ENCODE measurements at places on chromosomes 3 and 15.

DNA sequence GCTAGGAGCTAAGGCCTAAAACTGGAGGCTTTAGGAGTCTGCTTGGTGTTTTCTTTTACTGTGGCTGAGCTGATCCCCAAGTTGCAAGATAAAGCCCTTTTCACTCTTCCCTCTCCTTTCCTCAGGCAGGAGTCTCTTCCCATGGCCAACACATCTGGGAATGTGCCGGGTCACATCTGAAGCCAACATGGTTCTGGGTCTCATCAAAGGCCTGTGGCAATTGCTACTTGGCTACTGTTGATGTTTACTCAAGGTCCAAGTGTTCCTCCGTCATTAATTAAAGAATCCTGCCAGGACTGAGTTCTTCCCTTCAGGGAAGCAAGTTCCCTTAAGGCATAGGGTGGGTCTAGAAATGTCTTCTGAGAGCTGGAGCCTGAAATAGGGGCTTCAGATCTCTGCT, 230.2 kb downstream of the GBE1 start:
- peak; percentile 61 for DNase-seq

GRCh38 chr3:23676093-23676492, 129.7 kb upstream of the UBE2E1 start:
- no peak for DNase-seq

- no peak for DNase-seq
These were observed 1539.9 kb downstream of the SI start for GRCh38 chr3:163538387-163538786.

GRCh38 chr3:37812499-37812896, 49.2 kb upstream of the CTDSPL start:
- peak; percentile 55 for DNase-seq

DNA sequence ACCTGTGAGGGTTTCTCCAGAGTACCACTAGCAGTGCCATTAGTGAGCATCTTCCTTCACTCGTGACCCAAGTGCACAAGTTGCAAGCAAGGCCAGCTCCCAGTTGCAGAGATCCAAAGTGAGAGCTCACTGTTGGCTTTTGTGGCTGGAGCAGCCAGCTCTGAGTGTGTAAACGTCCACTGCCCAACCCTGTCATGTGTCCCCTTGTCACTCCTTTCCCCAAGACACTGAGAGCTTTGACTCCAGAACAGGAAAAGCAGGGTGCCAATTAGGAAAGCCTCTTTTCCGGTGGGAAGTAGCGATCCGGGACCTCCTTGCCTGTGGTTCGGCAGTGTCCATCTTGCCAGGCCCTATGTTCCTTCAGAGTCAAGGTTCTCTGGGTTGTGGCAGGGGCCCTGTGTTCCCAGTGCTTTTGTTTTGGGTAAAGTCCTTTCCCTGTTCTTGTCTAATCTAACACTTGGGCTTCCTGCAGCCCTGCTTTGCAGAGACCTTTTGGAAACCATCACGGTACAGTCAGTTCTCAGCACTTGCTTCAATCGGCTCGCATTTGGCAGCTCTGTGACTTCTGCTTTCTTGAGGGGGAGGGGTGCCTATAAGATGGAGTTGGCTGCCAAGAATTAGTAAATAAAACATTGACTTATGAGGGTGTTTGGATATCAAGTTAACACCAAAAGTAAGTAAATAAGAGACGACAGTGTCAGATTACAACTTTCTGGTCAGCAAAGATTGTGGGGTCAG, 90.5 kb downstream of the DNASE1L3 start:
- no peak for DNase-seq

DNA sequence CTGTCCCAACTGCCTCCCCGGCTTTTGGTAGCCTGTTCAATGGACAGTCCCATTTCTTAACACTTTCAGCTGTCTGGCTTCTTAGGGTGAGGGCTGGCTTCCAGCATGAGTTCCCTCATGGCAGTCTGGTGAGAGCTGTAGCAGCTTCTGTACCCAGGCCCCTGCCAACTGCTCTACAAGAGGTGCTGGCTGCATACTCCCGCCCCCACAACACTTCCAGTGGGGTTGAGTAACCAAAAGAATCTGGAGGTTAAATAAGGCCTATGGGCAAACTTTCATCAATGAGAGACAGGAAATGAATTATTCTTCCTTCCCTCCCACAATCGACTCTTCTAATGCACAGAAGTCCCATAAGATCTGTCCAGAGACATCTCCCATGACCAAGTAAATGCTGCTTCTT, 145.0 kb downstream of the NEK10 start:
- peak; percentile 44 for DNase-seq

DNA sequence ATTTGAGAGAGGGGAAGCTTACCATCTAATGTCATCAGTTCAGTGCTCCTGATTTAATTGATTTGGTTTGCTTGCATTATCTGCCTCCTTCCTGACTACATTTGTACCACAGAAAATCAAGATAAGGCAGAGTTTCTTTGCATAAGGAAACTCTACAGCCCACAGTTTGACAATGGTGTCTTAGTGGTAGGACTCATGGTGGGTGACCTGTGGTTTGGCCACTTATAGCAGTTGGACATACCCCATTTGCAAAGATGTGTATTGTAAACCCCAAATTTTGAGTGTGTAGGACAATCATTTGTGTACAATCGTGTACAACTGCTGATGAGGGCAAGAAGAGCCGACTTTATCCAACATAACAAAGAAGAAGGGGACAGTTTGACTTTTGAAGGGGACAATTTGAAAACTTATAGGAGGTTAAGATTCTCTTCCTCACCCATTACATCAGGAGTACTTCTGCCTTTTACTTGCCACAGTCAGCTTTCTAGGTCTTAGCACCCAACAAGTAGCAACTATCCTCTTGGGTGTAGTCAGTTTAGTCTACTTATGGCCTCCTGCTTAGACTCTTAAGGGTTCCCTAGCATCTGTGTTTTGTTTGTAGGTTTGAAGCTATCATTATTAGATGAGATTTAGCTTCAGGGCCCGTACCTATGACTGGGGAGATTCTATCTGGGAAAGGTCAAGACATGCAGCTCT, 6.2 kb downstream of the TGFBR2 start:
- no peak for DNase-seq

DNA sequence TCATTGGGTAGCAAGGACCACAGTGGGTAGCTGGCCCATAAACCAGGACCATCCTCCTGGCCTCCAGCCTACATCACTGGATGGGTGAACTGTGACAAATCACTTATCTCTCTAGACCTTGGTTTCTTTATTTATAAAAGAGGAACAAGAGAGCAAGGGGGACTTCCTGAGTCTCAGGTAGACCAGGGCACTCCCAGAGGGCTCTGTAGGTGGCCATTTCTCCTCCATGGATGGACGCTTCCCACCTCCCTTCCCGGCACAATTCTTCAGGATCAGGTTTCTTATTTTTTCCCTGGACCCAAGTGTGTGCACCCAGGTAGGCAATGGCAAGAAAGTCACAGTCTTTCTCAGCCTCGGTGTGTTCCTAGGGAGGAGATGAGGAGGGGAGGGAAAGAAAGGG, 41.4 kb upstream of the SPATA12 start:
- no peak for DNase-seq

DNA sequence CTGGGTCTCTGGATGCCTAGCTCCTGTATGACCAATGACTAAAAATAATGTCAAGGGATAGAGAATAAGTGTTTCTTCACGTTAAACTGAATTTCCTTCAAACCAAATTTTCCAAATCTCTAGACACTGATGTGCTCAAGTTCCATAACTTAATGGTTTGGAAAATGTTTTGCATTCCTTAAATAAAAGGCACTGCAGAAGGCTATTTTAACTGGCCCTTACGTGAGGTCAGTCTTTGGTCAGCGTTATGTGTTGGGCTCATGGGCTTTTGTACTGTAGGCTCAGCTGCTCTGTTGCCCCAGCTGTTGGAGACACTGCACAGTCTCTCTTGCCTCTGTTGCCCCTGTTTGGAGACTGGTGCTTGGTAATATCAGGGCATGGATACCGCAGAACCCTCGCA, 188.5 kb downstream of the TPRG1 start:
- no peak for DNase-seq

DNA sequence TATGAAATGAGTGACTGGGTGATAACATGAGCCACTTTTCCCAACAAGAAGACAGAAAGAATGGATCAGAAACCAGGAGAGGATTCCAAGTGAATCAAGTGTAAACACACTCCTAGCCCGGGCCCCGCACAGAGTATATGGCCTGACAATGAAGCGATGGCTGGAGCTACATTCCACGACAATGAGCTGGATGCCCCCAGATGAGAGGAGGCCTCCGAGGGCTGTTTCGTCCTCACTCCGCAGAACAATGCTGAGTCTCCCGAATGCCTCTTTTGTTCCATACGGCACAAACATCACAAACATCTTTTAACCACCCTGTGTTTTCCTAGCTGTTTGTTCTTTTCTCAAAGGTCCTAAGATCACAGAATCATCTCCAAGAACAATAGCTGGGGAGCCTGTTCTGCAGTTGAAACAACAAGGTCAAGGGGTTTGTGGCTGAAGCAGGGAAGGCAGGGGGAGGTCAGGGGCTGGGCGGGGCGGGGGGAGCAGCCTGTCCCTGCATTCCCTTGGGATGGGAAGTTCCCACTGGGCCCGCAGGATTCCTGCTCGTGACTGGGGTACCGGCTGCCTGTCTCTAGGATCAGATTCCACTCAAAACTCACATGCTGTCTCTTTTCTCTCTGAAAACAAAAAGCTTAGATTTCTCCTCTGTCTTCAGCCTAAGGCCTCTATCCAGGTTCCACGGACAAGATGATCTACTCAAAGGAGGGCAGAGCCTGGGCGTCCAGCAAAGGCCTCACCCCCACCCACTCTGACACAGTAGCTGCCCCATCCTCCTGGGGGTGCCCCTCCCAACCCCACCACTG, 151.3 kb downstream of the XXYLT1 start:
- peak; percentile 77 for DNase-seq

DNA sequence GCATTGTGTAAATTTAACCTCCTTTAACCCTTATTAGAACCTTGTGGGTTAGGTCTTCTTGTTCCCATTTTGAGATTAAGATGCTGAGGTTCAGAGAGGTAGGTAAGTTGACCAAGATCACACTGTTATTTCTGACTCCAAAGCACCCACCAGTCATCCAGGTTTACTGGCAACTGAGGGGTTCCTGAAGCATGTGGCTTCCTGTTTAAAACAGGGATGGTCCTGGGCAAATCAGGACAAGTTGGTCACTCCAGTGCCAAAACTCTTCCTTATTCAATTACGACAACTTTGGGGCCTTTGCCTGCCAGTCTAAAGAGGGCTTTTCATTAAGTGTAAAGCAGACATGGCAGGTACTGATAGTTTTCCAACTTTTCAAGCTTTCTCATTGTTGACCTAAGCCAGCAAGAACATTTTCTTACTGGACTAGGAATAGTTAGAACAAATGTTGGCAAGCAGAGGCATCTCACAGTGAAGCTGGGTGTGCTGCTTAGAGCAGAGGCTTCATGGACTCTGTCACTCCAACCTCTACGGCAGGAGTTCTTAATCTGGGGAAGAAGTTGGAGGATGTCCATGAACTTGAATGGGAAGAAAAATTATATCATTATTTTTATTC, 149.4 kb upstream of the ADAMTS9 start:
- DNase-seq = no peak

- DNase-seq = peak; percentile 21
These were observed 8.8 kb downstream of the NEK10 start for GRCh38 chr3:27360113-27361078.

GRCh38 chr3:188900421-188900951, 271.3 kb upstream of the TPRG1 start:
- peak; percentile 67 for DNase-seq

DNA sequence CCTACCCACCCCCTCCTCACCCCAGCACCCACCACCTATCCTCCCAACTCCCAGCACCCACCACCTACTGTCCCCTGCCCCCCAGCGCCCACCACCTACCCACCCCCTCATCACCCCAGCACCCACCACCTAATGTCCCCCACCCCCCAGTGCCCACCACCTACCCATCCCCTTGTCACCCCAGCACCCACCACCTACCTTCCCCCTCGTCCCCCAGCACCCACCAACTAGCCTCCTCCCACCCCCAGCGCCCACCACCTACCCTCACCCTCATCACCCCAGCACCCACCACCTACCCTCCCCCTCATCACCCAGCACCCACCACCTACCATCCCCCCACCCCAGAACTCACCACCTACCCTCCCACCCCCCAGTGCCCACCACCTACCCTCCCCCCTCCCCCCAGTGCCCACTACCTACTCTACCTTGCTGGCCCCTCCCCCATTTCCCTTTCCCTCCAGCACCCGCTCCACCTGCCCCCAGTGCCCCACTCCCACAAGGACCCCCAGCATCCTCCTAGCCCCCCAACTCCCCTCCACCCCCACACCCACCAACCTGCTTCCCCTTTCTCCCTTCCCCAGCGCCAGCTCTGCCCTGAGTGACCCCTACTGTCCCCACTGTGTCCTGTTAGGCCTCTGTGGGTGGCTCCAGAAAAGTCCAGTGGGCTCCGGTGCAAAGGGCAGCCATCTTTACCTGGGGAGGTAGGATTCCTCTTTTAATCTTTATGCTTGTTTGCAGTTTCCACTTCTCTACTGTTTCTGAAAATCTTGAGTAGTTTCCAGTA, 1.2 kb downstream of the UROC1 start:
- DNase-seq = no peak

- no peak for DNase-seq
These were observed 28.8 kb upstream of the CCDC50 start for GRCh38 chr3:191300422-191300821.

GRCh38 chr3:155282385-155283091, 10.9 kb downstream of the STRIT1 start:
- DNase-seq = peak; percentile 77

DNA sequence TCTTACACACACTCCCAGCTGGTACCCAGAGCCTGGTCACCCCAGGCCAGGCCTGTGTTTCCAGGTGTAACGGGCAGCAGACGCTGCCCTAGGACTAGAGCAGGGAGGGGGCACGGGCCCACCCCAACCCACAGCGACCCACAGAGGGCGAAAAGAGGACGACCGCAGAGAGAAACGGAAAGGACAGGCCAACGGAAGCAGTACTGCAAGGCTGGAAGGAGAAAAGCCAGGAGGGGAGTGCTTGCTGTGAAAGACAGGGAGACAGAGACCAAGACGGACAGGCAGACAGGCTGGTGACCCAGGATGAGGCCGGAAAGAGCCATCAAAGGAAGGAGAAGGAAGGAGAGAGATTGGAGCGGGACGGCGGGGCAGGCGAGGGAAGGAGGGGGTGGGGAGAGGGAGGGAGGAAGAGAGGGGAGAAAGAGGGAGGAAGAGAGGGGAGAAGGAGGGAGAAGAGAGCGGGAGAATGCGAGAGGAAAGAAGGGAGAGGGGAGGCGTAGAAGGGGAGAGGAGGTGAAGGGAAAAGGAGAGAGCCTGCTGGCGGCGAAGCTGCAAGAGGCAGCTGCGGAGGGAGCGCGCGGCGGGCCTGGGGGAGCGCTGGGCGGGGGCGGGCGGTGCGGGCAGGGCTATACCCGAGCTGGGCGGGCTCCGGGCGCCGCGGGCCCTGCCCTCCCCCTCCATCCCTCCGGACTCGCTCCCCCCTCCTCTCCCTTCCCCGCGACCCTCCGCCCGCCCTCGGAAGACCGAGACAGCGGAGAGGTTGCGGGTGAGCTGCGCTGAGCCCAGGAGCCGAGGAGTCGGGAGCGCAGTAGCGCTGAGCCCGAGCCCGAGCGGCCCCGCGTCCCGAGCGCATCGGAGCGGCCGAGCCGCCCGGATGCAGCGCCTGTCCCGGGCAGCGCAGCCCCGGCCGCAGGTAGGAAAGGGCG, at the start of gene SLC6A1:
SLC6A1 (plus strand) TSS at position 732 of the 926 bp plus-strand sequence. CDS start 24,464 bp downstream, outside the sequence.
- DNase-seq = no peak

DNA sequence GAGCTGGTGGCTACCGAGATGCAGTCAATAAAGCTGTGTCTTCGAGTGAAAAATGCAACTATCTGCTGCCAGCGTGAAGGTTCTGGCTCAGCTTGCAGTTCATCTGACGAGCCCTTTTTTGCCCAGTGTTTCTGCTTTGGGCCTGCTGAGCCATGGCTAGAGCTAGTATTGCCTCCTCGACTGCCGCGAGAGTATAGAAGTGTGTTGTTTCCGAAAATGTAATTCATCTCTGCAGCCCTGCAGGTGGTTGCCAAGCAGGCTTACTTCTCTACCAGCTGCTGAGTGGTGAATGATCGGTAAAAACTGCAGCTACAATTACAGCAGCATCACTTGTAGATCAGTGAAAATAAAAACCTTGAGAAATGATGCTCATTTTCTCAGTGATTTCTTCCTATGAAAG, 114.8 kb downstream of the DLG1 start:
- DNase-seq = no peak
